Smooth muscle cell of the umbilical artery (primary cell): ENCODE measurements at places on chromosomes 13 and 19. TPM values are rescaled to one million over a fixed set of nuclear protein-coding genes. Genes with fewer than 3 reads are reported as not detected.

Gene ADGRE1
- not detected in 2 replicates for total RNA-seq

Gene TEX26
- not detected in 2 replicates for total RNA-seq

Gene ATXN8OS
- not detected in 2 replicates for total RNA-seq

Gene KCTD15
- total RNA-seq: 50.8 and 60.5 TPM in 2 replicates

Gene ICAM3
- 5.1 and 7.7 TPM in 2 replicates for total RNA-seq

Gene KLHL1
- not detected in 2 replicates for total RNA-seq

Gene GPC5
- total RNA-seq: 0.09 and 0.30 TPM in 2 replicates

Gene PCDH9
- 2.6 and 3.6 TPM in 2 replicates for total RNA-seq

Gene ZNF570
- total RNA-seq: 9.1 and 11.0 TPM in 2 replicates

Gene ZNF567
- 5.3 and 8.1 TPM in 2 replicates for total RNA-seq

Gene CGB7
- 0.23 and 0.30 TPM in 2 replicates for total RNA-seq

Gene KLK2
- not detected in 2 replicates for total RNA-seq

Gene THOP1
- 60.0 and 90.5 TPM in 2 replicates for total RNA-seq

Gene CD22
- 0.55 TPM in 1 of 2 replicates, not detected in the other for total RNA-seq

Gene FARP1
- total RNA-seq: 33.9 and 60.7 TPM in 2 replicates

Gene ZNF526
- 11.0 and 16.1 TPM in 2 replicates for total RNA-seq

Gene APOE
- total RNA-seq: 2.3 and 8.9 TPM in 2 replicates

Gene SBSN
- 0.59 and 0.65 TPM in 2 replicates for total RNA-seq

Gene ICAM4
- total RNA-seq: 1.9 and 2.1 TPM in 2 replicates

Gene RASGRP4
- not detected in 2 replicates for total RNA-seq

Gene AKT1S1
- 9.8 and 13.5 TPM in 2 replicates for total RNA-seq

Gene ZNF83
- total RNA-seq: 65.3 and 81.8 TPM in 2 replicates

Gene ZC3H4
- total RNA-seq: 7.1 and 16.5 TPM in 2 replicates

Gene PCDH8
- not detected in 2 replicates for total RNA-seq
